Stimulated activated CD8-positive, alpha-beta memory T cell treated with anti-CD3 and anti-CD28 coated beads, Interleukin-4, amount 100 ng/mL, for 24 hours (primary cell): ENCODE measurements at places on chromosomes 5 and 9.

GRCh38 chr5:173278172-173278571, 43.2 kb upstream of the NKX2-5 start:
- DNase-seq, result no peak

DNA sequence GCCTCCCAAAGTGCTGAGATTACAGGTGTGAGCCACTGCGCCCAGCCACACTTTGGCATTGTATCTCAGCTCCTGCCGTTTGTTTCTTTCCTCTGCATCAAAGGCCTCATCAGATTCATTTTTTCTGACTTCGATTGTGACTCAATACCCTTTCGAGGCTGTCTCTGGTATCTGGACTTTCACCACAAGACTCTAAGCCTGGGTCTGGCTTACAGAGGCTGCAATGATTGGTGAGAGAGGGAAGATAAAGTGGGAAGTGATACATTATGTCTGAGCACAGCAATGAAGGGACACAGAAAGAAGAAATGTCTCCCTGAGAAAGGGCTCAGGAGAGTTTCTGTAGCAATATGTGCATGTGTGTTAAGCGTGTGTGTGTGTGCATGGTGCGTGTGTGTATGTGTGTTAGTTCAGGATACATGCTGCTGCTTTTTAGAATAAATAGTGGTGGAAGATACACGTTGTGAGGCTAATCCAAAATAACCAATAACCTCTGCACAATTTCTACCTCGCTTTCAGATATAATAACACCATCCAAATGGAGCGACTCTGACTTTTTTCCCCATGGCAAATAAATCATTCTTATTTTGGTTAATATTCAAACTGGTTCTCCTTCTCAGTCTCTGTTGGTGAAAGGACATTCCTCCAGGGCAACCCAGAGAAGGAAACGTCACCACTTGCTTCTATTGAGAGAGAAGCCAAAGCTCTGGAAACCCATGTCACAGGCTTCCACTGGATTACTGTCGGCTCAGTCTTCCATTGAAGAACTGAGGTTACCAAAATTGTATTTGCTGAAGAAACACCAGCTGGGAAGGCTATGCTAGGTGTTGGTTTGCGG, 8.1 kb upstream of the DAB2 start:
- DNase-seq, result no peak

DNA sequence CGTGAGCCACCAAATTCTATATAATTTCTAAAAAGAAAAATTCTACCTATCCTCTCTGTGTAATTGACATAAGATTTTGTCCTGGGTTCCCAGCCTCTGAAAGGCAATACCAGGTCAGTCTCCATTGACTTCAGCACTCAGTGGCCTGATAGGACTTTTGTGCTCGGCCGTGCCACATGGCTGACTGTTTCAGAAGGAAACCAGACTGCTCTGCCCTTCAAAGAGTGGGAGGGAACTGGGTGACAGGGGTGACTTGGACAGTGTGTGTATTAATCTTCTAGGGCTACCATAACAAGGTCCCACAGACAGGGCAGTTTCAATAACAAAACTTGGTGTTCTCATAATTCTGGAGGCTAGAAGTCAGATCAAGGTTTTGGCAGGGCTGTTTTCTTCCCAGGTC, 43.0 kb downstream of the ARHGAP26 start:
- DNase-seq, result no peak

DNA sequence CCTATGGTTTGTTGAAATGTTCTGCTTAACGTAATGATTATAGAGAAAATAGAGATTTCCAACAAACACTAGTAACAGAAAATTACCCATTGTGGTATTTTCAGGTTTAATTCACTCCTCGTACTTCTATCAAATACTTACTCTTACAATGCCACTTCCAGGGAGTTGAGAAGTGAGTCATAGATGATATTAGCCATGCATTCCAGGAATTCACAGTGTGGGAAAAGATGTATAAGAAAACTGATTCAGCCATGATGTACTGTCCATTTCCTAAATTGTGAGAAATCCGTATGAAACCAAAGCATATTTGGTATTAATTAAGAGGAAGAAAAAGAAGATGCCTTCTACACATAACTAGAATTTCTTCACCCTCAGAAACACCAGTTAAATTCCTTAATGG, 1854.6 kb upstream of the WWC1 start:
- DNase-seq, result no peak

DNA sequence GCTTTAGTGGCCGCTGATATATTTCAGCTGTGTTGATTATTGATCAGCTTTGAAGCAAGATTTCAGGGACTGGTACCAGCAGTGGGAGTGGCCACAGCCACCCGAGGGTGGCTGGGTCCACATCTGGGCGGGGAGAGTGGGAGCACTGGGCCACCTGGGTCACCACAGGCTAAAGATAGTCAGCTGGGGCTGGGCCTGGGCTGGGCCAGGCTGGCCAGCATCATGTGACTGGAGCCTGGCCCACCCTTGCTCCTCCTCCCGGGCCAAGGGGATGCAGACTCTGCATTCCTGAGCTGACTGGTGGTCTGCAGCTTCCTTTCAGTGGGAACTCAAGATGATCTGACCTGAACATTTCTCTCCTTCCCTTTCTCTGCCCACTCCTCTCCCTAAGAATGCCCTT, 27.1 kb downstream of the LARP1 start:
- no peak for DNase-seq

GRCh38 chr5:32578363-32578762, 7.0 kb upstream of the SUB1 start:
- no peak for DNase-seq

DNA sequence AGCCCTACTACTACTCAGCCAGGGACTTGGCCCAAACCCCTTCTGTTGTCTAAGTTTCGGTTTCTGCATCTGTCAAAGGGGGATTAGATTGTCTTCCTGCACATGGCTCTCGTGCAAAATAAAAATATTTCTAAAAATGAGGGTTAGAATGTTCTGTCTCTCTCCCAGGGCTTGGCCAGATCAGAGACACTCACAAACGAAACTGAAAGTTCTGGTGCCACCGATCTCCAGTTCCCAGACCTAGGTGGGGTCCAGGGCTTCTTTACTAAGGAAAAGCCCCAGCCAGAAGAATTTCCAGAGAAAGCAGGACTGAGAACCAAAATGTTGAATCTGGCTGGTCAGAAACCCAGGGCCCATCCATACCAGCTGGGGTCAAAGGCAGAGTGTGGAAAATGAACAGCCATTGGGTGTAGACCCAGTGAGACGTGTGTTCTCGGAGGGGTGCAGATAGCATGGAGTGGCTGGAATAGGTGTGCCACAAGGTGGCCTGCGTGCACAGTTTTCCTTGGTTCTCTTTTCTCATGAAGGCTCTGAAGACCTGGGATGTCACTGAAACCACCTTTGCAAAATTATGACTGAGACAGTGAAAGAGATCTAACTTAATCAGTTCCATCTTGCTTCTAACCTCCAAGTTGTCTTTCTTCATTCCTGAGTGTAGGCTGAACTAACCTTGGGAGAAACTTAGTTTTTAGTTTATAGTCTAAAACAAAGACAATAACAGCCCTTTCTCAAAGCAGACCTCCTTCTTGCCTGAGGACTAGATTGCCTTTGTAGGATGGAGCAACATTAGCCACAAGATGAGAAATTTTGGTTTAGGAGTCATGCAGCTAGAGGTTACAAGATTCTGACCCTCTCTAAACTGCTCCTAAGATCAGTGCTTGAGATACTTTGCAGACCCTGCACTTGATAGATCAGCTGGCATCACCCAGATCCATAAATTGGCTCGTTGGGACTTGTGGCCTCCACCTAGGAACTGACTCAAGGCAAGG, 2.3 kb upstream of the SLC23A1 start:
- DNase-seq, result no peak
